Anterior cingulate cortex (tissue), 58 donors: ENCODE measurements at places on chromosomes 3 and 15.

DNA sequence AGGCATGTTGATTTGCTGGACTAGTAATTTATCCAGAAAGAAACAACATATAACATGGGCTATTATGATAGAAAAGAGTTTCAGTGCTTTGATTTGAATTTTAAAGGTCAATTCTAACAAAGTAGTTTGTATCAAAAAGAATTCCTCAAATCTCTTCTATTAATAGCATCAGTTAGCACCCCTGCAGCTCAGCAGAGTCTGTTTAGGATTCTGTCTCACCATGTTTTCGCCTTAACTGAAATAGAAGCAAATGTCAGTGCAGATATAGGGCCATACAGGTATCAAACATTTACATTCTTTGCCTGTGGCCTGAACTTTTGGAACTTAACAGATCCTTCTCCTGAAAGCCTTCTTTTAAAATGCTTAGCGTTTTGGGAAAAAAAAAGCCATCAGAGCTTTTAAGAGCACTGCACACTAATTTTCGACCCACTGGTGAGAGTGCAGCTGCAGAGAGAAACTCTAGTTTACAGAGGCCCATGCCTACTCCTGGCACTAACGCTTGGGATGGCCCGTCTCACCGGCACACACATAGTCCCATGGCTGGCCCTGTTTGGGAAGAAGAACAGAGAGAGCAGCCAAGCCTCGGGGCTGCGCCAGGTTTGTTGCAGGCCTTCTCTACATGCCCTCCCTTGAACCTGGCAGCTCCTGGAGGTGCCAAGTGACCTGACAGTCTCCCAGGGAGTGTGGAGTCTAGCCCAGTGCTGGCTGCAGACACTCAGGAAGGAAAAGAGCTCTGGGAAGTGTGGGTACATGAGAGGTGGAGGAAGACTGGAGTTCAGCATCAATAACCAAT, 9.9 kb upstream of the PAQR9 start:
- DNase-seq, result peak; percentile 37

- DNase-seq, result no peak
Measured at GRCh38 chr15:55250392-55250791, 39.2 kb downstream of the RAB27A start.

DNA sequence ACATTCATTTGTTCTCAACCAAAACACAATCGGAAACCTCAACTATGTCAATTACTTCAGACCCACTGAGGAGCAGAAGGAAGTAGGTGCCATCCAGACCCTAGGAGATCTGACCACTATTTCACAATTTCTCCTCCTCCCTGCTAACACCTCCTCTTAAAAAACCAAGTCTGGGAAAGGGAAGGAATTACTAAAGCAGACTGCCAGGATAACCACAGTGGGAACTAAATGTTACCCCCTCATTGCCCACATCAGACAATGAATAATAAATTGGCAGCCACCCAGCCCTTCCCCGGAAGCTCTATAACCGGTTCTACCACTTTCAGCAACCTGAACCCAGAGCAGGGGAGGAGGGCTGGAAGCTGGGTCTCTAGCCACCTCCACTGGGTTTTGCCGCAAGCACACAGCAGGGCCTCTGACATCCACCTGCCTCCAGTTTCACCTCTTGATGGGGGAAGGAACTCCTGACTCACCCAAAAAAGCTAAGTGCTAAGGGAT, 17.6 kb downstream of the C15orf62 start:
- DNase-seq, result no peak

GRCh38 chr15:67914537-67915460, 75.0 kb upstream of the RNU6-1 start:
- DNase-seq, result peak; percentile 8
